Caco-2 (cell line): ENCODE measurements at places on chromosomes 2 and 18.

DNA sequence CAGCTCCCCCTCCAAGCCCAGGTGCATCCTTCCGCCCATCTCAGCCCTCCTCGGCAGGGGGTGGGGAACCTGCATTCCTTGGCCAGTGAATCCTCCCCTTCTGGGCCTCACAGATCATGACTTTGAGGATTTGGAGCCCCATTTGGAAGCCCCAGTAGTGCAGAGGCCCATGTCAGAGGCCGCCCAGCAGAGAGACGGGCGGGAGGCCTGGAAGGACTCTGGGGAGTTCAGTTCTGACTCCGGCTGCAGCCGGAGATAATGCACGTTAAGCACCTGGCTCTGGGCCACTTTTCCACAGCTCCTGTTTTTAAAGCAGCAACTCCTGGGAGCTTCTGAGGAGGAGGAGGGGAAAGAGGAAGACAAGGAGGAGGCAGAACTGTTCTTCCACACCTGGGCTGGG lies 14.9 kb downstream of the ATOH8 start:
- no peak for DNase-seq

DNA sequence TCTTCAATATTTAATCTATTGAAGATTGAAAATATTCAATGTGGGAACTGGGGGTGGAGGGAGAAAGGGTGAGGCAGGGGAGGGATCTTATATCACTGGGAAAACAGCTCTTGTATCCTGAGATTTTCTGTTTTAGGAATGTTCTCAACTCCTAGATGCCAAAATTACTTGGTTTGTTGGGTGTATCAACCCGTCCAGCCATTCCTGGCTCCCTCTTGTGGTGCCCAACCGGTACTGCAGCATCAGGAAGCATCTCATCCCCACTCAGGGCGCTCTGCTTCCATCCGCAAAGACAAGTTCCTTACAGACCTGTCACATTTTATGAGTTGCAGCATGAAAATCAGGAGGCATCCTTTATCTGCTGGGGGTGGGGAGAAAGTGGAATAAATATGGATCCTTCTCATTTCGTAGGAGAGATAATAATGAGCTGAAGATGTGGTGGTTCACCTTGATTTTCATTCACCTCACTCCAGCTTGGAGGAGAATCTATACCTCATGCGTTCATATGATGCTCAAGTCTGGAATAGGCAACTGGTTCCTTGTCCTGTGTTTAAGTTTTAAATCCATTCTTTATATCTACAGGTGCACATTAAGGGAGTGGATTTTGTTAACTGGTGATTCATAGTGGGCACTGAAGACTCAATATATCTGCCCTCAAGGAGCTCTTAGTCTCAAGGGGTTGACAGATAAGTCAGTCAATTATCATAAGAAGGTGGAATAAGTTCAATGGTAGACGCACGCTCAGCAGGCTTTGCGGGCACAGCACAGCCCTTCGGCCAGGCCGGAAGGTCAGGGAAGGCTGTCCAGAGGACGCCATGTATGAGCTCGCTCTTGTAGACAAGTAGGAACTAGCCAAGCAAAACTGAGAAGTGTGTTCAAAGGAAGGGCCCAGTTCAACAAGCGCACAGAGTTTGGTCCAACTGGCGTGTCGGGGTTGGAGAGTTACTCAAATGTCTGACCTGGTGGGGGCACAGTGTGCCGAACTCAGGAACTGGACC lies 127.3 kb downstream of the RNF144A start:
- peak; percentile 51 for DNase-seq

GRCh38 chr2:178531168-178531567 lies 50.9 kb downstream of the PLEKHA3 start:
- DNase-seq: no peak

- no peak for DNase-seq
These were observed 15.0 kb downstream of the FEZ2 start for GRCh38 chr2:36582951-36583350.

DNA sequence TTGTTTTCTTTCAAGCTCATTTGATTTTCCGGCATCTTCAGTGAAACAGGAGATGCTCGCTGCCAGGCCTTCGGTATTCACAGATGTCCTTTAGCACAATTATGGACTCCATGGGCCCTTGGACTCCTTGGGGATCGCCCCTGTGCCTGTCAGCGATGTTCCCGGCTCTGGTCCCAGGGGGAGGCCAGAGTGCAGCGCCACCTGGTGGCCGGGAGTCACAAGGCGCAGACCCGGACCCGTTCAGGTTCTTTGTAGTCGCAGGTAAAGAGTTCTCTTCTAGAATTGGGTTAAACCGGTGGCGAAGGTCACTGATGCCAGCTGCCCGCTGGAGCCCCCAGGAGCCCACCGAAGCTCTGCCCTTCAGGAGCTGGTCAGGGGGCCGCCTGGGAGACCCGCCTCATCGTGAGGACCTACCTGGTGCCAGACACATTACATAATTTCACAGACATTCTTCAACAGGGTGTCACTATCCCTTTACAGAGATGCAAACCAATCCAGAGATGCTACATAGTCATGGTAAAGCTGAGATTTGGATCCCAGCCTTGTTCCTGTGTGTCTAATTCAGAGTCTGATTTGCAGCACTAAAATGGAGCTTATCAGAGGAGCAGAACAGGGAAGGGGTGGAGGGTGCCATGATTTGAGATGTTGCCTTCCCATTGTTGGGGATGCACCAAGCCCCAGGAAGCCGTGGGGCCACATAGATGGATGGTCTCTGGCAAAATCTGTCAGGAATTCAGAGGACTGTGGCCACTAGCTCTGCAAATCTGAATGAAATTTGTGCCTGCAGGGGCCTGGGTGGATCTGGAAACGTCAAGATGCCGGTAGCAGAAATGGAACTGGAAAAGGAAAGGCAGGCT lies 6.0 kb upstream of the INPP5D start:
- peak; percentile 49 for DNase-seq

GRCh38 chr2:7725171-7725849 lies 808.1 kb downstream of the RNF144A start:
- no peak for DNase-seq

DNA sequence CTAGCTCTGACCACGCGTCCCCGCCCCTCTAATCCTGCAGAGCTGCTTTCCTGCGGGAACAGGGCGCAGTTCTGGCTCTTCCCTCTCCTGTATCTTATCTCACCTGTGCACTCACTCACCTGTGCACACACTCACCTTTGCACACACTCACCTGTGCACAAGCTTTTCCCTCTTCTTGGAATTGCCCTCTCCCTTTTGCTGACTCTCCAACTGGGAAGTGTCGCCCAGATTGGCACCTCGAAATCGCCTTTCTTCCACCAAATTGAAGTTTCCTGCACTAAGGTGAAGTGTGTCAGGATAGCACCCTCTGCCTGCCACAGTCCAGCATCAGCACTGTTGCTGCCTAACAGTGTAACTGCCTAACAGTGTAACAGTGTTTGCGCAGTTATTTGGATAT lies 566 bp upstream of the CMPK2 start:
- DNase-seq: peak; percentile 49

DNA sequence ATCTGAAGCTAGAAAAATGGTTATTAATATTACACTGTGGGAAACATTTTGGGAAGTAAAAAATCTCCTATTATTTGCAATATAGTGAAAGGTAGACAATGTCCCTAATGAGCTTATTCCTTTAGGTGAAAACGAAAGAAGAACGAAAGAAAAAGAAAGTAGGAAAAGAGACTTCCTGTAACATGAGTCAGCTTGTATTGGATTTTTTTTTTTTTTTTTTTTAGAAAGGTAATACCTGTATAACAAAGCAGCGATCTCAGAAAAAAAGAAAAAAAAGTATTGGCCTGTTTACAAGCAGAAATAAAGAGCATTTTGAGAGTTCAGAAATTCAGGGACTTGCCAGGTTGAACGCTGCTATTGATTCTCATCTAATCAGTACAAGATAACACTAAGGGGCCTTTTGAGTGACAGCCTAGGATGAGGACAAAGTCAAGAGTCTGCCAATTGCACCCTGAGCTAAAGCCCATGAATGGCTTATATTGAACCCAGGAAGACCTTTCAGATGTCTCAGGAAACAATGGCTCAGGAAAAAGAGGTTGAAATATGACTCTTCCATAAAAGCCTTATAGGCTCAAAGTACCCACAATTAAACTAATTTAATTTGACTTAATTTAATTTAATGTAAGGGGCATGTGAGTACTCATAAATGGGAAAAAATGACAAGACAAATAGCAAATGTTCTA lies 615.6 kb upstream of the CDH2 start:
- DNase-seq: no peak

GRCh38 chr2:65227020-65227455 lies 593 bp upstream of the ACTR2 start:
- no peak for DNase-seq

DNA sequence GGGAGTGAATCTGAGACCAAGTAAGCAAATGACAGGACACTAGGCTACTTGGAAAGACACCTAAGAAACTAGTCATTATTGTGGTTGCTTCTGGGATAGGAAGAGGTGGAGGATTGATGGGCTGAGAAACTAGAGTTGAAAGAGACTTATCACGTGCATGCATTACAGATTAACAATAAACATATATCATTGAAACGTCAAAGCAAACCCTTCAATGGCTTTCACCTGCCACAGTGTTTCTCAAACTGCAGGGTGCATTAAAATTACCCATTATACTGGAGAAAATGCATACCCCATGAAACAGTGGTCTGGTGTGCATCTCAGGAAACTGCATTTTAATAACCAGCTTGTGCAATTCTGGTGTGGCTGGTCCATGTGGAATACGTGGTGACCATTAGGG lies 318.8 kb downstream of the SMAD2 start:
- DNase-seq: no peak

DNA sequence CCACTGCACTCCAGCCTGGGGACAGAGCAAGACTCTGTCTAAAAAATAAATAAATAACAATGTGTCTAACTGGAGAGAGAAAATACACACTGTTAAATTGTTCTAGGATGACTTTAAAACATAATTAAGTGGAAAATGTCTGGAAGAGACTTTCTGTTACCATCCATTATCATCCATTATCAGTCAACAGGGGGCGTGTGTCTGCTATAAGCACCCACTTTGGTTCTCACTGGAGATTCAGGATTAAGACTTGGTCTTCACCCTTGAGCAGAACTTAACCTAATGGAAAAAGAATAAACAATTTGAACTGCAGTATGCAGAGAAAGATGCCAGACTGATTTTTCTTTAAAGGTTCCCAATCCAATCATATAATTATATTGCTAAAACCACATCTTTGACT lies 999.8 kb upstream of the GYPC start:
- no peak for DNase-seq

DNA sequence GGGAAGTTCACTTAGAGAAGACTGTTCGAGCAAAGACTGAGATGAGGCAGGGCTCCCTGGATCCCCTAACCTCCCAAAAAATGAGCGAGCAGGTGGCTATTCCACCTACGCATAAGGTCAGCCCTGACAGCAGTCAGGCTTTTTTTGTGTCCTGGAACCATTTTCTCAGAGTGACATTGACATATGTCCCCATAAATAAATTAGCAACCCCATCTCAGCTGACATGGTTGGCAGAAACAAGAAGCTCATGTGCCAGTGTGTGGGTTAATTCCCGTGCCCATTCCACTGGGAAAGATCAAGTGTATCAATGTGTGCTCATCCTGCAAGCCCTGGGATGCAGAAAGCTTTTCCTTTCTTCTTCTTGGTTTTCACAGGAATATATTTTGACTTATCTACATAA lies 740.4 kb upstream of the CELF4 start:
- DNase-seq: no peak

GRCh38 chr2:174846218-174846617 lies 81.9 kb upstream of the CHRNA1 start:
- no peak for DNase-seq

DNA sequence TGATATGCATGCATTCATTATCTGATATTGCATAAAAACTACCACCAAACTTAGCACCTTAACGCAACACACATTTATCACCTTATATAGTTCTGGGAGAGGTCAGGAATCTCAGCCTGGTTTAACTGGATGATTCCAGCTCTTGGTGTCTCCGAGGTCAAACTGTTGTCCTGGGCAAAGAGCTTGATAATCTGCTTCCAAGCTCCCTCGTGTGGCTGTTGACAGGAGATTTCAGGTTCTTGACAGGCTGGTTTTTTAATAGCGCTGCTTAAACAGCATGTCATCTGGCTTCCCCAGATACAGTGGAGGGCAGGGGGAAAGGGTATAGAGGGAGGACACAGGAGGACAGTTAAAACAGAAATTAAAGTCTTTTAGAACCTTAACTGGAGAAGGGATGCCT lies 785.0 kb downstream of the CNTNAP5 start:
- DNase-seq: peak; percentile 55

DNA sequence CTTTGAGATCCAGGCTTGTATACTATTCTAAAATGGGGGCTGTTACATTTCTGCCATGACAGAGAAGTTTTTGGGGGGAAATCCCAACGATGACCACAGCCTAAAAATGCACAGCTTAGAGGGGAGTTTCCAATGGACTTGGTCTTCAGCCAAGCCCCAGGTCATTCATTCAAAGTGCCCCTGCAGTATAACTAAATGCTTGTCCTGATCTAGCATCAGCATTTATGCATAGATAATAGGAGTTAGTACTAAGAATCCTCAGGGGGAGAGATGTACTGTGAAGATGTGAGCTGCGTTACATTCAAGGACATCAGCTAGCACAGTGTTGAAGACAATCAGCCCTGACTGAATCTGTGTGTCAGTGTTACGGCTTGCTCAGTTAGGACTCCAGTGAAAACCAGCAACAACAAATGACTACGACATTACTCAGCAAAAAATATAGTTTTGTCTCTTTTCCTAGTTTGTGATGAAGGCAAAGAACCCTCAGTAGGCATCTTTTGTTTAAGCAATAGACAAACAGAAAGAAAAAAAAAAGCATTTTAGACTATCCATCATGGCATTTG lies 160.9 kb downstream of the ZEB2 start:
- no peak for DNase-seq

DNA sequence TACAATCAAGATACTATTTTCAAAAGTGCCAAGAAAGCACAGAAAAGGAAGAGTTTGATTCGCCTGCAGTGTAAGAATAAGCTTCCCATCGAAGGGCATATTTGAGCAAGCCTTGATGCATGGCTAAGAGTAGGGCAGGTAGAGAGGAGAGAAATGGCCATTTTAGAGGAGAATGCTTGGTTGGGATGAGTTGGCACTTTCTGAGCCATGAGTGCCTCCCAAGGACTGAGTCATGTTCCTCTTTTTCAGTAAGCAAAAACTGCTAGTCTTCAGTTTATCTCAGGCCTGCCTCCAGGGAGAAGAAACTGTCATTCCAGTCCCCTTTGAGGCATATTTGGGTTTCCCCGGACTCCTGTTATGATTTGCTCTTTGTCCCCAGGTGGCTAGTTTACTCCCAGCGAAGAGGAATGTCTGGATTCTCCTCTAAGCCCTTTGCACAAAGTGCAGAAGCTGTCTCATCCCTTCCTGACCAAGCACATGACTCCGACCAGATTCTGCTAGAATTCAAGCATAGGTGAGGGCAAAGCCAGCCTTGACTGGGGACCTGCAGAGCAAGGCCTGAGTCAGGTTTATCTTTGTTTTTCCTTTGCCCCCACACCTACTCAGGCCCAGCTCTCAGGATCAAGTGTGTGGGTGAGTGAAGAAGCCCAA lies 115.2 kb downstream of the TTC32 start:
- DNase-seq: peak; percentile 63

GRCh38 chr2:146817613-146818012 lies 1027.2 kb upstream of the ACVR2A start:
- no peak for DNase-seq

- no peak for DNase-seq
These were observed 368.0 kb upstream of the SPHKAP start for GRCh38 chr2:228549441-228550007.

- peak; percentile 43 for DNase-seq
These were observed 298.8 kb downstream of the ZNF407 start for GRCh38 chr18:74896390-74896991.

GRCh38 chr2:7394195-7394594 lies 477.0 kb downstream of the RNF144A start:
- no peak for DNase-seq
